ENCODE measurements at places on chromosomes 7 and 10.

GRCh38 chr10:82453678-82454293 is 578.8 kb downstream of the NRG3 start:
- no peak for DNase-seq

DNA sequence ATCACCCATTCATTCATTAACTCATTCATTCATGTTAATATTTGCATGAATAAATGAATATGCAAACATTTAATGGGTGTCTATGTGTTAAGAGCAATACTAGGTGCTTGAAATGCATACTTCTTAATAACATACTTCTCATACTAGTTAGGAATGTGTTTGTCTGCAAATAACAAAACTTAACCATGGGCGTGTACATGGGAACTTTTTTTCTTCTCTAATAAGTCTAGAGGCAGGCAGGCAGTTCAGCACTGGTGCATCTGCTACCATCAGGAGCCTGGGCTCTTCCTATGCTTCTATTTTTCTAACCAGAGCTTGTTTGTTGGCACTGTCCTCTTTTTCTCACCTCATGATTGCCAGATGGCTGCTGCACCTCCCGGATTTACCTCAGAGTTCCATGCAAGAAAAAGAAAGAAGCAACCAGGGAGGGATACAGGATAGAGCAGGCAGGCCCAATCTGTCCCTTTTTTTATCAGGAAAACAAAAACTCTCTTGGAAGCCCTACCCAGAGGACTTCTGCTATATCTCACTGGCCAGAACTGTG is 22.7 kb downstream of the CDHR3 start:
- no peak for DNase-seq

- DNase-seq: no peak
Measured at GRCh38 chr10:70903262-70903921, 15.0 kb upstream of the PCBD1 start.

DNA sequence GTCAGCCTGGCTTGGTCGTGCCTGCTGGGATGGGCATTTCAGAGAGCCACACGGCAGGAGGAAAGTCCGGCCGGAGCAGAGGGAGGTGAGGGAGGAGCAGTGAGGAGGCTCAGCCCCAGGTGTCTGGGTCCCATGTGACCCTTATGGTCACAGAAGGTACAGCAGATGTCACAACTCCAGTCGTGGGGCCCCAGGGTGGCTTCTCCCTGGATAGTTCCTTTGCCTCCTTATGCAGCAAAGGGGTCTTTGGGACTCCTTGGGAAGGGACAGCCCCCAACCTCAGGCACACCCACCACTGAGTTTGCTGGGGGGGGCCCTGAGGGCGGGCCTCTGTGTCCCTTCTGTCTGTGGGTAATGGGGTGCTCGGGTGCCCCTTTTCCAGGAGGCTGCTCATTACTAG is 19.6 kb upstream of the PRKAG2 start:
- no peak for DNase-seq

DNA sequence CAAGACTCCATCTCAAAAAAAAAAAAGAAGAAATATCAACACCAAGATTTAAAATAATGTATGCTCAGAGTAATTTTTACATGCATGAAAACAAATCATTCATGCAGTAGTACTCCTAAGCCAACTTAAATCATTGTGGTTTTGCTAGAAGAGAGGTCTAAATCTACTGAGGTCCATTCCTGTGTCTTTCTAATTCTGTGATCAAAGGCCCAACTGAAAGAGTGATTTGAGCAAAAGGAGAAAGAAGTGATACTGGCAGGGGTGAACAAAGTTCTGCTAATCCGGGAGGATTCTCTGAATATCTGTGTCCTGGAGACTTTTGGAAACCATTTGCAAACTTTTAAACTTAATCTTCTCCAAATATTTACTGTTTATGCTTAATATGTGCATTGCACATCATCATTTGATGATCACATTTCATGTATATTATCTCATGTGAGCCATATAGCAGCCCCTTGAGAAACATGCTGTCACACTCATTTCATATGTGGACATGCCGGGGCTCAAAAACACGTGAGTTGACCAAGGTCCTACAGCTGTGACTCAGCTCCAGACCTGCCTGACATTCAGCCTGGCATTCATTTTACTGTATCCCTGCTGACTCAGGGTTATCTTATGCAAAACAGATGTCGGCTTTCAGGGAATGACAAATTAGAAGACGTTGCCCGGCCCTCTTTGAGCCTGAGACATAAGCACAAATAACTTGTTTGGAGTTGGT is 76.4 kb downstream of the FAM107B start:
- no peak for DNase-seq

- no peak for DNase-seq
Measured at GRCh38 chr10:124578231-124579010, 116.8 kb downstream of the LHPP start.

GRCh38 chr7:157004521-157005455 is 5.7 kb downstream of the MNX1 start:
- no peak for DNase-seq
